AG04450 (cell line): ENCODE measurements at places on chromosomes 12 and 14. TPM values are rescaled to one million over a fixed set of nuclear protein-coding genes. Genes with fewer than 3 reads are reported as not detected.

DNA sequence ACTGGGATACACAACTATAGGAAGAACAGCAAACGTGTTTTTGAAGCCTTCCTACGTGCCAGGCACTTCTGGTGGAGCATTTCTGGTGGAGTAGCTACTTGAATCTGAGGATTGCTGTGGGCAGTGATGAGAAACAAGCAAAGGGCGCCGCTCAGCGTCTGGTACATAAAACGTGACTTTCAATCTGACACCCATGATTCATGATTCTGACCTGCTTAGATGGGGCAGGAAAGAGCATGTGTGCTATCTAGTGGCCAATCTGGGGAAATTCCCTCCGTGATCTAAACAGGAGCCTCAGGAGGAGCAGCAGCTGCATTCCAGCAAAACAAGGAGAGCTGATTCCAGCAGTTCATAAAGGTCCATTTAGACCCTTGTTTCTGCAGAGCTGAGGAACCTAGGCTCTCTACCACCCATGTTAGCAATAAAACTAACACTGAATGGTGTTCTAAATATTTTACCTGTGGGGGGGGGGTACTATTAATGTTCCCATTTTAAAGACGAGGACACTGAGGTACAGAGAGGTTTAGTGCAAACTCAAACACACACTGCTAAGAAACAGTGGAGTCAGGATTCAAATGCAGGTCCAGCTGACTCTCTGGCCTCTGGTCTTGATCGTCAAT is 37.8 kb downstream of the PAH start:
- no peak for DNase-seq

DNA sequence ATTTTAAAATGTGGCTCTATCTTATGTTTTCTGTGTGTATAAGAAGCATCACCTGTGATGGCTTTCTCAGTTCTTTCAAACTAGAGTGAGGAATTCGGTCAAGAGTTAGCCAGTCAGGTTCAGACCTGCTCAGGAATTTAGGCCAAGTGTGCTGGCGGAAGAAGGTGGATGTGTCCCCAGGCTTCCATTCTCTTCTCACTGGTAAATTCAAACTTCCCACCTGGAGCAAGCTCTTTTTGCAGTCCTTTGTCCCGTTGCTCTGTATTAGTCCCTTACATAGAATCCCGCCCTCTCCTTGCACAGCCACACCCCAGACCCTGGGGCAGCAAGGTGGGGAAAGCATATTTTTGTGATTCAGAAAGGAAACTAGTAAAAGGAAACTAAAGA is 124.7 kb upstream of the PWP1 start:
- DNase-seq = no peak

The KRT75 gene
- not detected in 2 replicates for polyA plus RNA-seq

- no peak for DNase-seq
These were observed 88.6 kb upstream of the CPSF6 start for GRCh38 chr12:69150796-69151127.

GRCh38 chr12:1758887-1759286 is 61.5 kb upstream of the LRTM2 start:
- DNase-seq = no peak

The ALX1 gene
- not detected in 2 replicates for polyA plus RNA-seq

The TMBIM6 gene
- polyA plus RNA-seq = 711 and 906 TPM in 2 replicates

GRCh38 chr12:29518407-29518806 is 20.9 kb upstream of the OVCH1 start:
- no peak for DNase-seq

GRCh38 chr12:11542599-11542998 is 106.9 kb upstream of the ETV6 start:
- DNase-seq = no peak

DNA sequence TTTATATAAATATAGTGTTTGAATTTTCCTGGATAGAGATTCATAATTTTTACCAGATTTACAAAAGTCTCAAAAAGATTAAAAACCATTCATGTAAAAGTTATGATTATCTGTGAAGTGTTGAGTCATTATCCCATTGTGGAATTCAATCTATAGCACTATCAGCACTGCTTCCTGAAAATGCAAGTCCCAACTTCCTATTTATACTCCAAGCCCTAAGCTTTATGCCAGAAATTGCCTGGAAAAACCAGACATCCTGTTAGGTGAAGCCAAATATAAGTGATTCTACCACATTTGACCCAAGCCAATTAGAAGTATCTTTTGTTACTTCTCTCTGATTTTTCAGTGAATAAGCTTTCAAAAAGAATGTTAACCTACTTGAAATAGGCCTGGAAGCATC is 129.1 kb downstream of the GPR135 start:
- no peak for DNase-seq

The SYT1 gene
- polyA plus RNA-seq = 5.0 and 6.8 TPM in 2 replicates

- DNase-seq = no peak
These were observed 378.8 kb upstream of the FAR2 start for GRCh38 chr12:28770322-28770721.

The LDHB gene
- polyA plus RNA-seq = 894 and 1,189 TPM in 2 replicates

- DNase-seq = no peak
These were observed 248.8 kb downstream of the ANO6 start for GRCh38 chr12:45464699-45465098.

The CACNA2D4 gene
- 0.22 and 0.36 TPM in 2 replicates for polyA plus RNA-seq

- DNase-seq = no peak
These were observed 42.0 kb downstream of the BDKRB1 start for GRCh38 chr14:96297997-96298515.

The CPNE6 gene
- polyA plus RNA-seq = not detected in 2 replicates

DNA sequence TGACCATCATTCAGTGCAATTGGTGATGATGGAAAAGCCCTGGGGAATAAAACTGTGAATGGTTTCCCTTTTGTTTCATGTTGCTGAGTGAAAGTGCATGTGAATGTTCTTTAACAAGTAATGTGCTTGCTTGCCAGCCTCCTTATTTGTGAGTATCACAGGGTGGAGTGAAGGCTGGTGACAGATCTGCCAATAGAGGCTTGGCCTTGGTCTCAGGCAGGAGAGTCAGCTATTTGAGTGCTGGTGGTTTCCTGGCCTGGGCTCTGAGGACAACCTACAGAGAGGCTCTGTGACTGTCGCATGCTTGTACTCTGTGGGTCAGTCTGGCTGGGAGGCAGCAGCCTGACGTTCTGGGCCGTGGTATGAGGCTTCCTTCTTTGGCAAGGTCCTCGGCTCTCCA is 20.7 kb downstream of the KRT85 start:
- DNase-seq = no peak

DNA sequence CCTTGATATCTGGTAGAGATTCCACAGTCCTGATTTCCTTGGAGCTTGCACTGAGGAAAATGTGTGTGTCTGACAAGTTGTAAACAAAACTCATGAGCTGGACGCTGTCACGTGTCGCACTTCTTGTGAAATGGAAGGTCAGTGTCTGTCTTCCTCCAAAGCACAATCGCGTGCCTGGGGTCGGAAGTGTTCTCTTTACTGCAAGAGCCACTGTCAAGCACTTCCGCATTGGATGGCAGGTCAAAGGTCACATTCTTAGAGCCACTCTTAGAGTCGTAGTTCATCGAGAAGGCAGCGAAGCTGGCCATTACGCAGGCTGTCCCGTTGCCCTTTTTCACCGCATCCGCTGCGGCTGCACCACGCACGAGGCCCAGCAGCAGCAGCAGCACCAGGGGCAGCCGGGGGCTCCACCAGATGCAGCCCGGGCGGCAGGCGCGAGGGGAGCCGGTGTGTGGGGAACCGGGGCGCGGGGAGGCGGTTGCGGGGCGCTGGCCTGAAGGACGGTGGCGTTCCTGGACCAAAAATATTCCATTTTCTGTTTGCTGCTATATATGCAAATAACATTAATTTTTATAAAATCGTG is 45.0 kb downstream of the LRTM2 start:
- no peak for DNase-seq

GRCh38 chr14:93548102-93548843 is 117.5 kb downstream of the UNC79 start:
- no peak for DNase-seq

The HHIPL1 gene
- 1.1 and 1.2 TPM in 2 replicates for polyA plus RNA-seq

The CDKL1 gene
- 8.2 and 20.1 TPM in 2 replicates for polyA plus RNA-seq

DNA sequence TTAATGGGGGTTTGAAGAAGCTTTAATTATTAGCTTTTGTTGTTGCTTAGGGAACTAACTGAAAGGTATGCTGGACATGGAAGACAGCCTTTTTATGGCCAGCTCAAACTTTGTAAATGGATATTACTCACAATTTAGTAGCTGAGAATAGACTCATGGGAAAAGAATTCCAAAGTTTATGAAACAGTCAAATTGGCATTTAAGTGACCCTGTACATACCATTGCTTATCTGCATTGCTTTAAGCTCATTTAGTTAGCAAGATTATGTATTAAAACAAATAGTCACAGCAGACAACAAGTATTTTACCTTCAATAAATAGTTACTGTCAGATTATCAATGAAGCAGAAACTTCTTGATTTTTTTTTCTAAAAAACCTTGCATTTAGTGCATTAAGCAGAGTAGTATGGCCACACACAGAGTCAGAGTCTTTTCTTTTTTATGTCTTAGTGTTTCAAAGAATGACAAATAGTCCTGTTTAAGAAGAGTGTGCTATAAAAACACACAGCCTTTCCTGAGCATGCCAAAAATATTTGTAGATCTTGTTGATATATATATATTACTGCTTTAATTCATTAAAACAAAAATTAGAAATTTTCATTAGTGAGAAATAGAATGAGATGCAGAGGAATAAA is 102.2 kb downstream of the TTC6 start:
- DNase-seq = peak; percentile 21

DNA sequence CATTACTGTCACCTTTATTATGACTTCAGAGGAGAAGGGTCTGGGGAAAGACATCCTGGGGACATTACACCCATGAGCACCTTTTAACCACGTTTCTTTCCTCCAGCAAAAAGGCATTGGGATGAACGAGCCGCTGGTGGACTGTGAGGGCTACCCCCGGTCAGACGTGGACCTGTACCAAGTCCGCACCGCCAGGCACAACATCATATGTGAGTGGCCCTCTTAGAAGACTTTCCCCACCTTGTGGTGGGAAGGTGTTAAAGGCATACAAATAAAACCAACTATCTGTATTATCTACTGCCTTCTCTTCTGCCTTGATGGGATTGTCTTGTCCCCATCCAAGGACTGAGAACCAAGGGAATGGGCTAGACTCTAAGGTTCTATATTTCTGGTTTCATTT is 6.0 kb downstream of the PSMD9 start:
- DNase-seq = no peak

The ALKBH1 gene
- 12.7 and 14.0 TPM in 2 replicates for polyA plus RNA-seq

The TPH2 gene
- 0.04 TPM in 1 of 2 replicates, not detected in the other for polyA plus RNA-seq

The KCNJ8 gene
- polyA plus RNA-seq = 5.3 and 6.0 TPM in 2 replicates

The TMCC3 gene
- polyA plus RNA-seq = 0.29 and 0.50 TPM in 2 replicates

GRCh38 chr12:121490401-121491281 is 90.2 kb downstream of the KDM2B start:
- no peak for DNase-seq

GRCh38 chr14:103089386-103090335 is 4.9 kb upstream of the EXOC3L4 start:
- DNase-seq = no peak

The SLC39A5 gene
- polyA plus RNA-seq = not detected in 2 replicates

GRCh38 chr12:126781593-126781992 is 1485.4 kb upstream of the TMEM132C start:
- DNase-seq = no peak

The ANKRD33 gene
- not detected in 2 replicates for polyA plus RNA-seq

The STAC3 gene
- 0.25 and 0.65 TPM in 2 replicates for polyA plus RNA-seq

DNA sequence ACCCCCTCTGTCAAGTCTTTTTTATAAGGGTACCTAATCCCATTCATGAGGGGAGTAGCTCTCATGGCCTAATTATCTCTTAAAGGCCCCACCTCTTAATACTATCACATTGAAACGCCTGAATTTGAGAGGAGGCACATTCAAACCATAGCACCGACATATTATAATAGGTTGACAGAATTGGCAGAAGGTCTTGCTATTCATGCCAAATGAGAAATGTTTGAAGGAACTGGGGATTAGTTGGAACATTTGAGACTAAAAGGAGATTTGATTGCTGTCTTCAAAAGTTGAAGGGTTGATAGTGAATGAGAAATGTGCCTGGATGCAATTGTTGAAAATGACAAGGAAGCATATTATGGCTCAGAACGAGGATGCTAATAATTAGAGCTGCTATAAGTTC is 331.1 kb downstream of the ATP23 start:
- no peak for DNase-seq

DNA sequence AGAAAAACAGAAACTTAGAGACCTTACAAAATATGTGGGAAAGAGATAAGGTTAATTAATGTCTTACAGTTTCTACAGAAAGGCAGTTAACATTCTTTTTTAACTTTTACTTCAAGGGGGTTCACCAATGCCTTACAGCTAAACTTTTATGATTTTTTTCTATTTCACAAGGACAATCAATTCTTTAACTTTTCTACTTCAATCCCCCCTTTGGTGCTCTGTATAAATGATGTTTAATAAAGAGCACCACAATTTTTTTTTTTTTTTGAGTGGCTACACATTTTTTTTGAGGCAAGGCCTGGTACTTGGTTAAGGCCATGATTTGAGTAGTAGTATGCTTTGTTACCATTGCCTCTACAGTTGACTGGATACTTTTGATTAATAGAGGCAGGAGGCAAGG is 279.6 kb downstream of the PRKD1 start:
- DNase-seq = no peak

DNA sequence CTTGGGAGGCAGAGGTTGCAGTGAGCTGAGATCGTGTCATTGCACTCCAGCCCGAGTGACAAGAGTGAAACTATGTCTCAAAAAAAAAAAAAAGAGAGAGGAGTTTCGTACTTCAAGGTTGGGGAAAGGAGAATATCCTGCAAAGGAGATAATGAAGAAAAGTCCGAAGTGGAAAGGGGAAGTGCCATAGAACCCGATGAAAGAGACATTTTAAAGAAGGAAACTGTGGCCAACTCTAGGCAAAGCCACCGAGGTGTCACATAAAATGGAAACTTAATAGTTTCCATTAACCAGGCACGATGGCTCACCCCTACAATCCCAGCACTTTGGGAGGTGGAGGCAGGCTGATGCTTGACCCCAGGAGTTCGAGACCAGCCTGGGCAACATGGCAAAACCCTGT is 15.0 kb upstream of the LTBP2 start:
- no peak for DNase-seq

- no peak for DNase-seq
These were observed 2.2 kb downstream of the L3HYPDH start for GRCh38 chr14:59481871-59482540.

DNA sequence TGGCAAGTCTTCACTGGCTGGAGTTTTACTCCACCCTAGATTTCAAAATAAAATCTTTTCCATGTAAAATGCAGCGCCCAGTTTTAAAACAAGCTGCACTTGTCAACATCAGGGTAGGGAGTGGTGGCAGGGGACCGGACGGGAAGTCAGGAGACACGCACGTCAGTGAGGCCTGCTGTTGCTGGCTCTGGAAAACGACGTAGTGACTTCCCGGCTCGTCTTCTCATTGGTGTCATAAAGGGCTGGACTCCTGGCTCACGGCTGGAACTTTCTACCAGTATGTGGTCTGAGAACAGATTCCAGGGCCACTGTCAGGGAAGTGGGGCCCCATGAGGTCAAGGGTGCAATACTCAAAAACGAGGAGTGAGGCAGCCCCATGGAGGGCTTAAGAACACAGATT is 64.2 kb upstream of the FOXN3 start:
- no peak for DNase-seq
